ENCODE measurements at places on chromosomes 5 and 9.

DNA sequence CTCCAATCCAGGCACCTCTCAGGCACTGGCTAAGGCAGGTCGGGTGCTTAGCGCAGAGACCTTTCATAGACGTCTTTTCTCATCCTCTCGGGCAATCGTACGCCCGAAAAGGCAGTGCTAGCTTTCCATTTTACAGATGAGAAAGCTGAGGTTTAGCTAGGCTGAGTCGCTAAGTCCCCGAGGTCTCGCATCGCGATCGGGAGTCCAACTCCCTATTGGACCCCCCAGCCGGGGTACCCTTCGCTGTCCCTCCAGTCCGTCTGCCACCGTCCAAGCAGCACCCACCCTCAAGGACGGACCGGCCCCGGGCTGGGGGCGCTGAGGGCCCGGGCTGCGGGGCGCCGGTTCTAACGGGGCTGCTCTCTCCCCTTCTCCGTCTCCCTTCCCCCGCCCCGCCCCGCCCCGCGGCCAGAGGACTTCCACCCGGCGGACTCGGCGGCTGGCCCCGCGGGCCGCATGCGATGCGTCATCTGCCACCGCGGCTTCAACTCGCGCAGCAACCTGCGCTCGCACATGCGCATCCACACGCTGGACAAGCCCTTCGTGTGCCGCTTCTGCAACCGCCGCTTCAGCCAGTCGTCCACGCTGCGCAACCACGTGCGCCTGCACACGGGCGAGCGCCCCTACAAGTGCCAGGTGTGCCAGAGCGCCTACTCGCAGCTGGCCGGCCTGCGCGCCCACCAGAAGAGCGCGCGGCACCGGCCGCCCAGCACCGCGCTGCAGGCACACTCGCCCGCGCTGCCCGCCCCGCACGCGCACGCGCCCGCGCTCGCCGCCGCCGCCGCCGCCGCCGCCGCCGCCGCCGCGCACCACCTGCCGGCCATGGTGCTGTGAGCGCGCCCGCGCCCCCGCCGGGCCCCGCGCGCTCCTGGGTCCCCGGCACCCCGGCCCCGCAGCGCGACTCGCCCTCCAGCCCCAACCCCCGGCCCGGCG lies 12.5 kb upstream of the EXOSC2 start:
- DNase-seq: peak; percentile 78

DNA sequence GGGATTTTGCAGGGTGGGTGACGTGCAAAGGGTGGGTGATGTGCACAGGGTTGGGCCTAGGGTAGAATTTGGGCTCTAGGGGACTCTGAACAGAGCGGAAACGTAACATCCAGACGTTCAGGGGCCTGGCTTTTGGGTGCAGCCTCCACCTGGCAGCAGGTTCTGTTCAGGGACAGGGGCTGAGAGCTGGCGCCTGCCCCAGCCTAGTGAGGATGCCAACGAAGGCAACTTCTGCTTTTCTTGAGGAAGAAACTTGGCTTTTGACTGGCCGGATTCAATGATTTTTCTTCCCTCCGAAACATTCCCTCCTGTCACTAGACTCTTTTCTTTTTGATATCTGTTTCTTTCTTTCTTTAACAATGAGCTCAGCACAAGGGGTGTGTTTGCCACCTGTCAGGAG lies 38.6 kb upstream of the SLC6A19 start:
- no peak for DNase-seq

DNA sequence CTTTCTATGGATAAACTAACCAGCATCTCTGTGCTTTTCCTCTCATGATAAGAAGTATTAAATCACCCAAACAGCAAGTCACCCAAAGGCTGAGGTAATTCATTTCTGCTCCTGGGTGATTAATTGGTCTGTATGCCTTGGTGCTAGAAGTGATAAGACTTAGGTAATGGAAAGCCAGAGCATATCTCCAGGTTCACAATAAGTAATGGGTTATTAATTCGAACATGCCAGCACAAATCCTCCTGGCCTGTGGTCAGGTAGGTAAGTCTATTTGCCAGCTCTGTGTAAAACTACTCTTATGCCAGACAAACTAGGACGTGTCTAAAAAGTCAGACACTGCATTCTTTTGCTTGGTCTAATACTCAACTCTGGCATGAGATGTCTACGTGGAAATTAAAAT lies 11.2 kb upstream of the ENC1 start:
- DNase-seq: no peak

- DNase-seq: no peak
Measured at GRCh38 chr9:134886413-134886913, 5.9 kb downstream of the FCN2 start.

DNA sequence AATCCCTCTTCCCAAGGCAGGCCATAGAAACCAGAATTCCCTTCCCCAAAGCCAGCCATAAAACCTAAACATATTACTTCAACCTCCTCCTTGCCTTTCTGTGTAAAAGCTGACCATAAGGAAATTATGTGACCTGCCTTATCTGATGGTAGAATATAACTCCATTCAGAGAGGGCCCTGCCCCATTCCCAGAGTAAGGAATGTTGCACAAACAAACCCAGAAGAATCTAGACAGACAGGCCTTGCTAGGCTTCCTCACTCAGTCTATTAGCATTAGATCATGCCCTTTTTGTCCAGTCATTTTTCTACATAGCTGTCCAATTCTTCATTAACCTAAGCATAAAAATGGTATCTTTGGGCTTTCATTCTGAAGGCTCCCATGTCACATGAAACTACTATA lies 17.8 kb upstream of the IFNB1 start:
- no peak for DNase-seq

DNA sequence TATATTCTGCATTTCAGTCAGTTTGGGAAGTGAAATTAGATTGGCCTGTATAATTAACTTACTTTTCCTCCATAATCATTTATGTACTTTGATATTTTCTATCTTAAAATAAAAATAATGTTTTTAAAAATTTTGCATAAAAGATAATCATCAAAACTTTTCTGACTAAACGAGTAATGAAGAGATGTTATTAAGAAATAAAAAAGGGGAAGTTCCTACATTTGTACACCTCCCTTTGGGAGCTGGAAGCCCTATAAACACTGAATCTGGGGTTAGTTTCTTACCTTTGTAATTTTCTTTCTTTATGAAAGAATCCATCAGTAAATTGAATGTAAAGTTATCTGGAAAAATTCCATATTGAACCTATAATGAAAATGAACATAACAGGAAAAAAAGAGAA lies 86.2 kb downstream of the MRPS27 start:
- no peak for DNase-seq

- DNase-seq: no peak
Measured at GRCh38 chr9:89420397-89421178, 77.3 kb downstream of the SEMA4D start.

- no peak for DNase-seq
Measured at GRCh38 chr9:77975036-77975435, 56.6 kb downstream of the GNAQ start.
